ENCODE measurements at places on chromosomes 4 and X. TPM values are rescaled to one million over a fixed set of nuclear protein-coding genes. Genes with fewer than 3 reads are reported as not detected.

Gene TMEM156
- total RNA-seq, result not detected

- no peak for DNase-seq
Measured at GRCh38 chr4:94462572-94462971, 10.8 kb downstream of the PDLIM5 start.

DNA sequence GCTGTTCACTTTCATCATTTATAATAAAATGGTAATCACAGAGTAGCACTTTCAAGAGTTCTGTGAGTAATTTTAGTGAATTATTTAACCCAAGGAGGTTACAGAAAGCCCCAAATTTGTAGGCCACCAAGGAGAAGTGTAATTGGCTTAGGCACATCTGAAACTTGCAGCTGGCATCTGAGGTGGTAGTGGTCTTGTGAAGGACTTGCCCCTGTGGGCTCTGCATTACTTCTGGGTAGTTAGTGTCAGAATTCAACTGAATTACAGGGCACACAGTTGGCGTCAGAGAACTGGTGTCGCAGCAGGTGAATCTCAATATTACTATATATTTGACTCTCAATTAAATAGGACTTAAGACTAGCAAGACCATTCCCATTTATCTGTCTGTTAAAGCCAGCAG is 36.9 kb downstream of the GPR174 start:
- DNase-seq, result no peak

Gene SPRY1
- 104 TPM for total RNA-seq

DNA sequence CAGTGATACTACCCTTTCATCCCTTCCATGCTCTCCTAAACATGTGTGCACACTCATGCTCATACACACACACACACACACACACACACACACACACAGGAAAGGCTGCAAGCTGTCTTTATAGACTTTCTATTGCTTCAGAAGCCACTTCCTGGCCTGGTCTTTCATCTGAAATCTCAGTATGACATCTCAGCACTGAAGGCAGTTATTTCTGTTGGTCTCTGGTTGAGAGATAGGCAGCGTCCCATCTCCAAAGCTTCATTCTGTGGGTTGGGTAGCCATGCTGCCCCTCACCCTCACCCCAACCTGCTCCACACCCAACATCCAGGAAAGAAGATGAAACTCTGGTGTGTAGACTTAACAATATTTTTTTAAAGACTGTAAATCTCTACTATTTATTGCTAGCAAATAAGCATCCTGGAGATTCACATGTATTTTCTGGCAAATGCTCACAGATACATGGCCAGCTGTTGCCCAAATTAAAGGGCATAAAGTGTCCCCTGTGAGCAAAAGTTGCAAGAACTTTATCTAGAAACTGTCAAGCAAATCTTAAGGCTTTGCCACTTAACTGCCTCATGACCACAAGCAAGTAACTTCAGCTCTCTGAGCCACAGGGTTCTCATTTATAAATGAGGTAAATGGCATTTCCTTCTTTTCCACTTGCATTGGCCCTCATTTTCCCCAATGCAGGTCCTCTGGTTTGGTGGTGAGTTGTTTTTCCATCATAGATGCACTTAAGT is 189.8 kb upstream of the AFF2 start:
- no peak for DNase-seq

DNA sequence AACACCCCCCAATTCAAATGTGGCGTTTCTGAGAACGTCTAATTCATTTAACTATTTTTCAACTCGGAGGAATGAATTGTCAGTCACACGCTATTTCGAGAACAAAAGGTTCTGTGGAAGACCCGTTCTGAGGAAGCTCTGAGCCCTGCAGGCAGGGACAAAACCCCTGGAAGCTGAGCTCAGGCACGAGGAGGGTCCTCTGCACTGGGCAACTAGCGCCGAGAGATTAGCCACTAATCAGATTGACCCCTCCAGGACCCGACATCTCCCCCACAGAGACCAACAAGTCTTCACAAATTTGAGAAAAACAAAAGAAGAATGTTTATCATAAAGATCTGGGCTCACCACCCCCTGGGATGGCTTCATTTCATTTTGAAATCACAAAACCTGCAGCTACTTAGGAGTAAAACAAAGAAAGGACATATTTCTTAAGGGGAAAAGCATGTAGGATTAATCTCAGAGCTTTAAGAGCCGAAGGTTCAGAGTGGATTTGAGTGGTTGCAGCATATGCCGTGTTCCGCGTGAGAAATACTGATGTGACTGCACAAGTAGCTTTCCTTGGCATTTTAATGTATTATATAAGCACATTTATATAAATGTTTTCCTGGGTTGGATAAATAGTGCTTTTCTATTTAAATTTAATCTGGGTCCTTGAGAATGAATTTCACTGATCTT is 41.8 kb downstream of the ADRA2C start:
- DNase-seq, result no peak

- DNase-seq, result no peak
Measured at GRCh38 chr4:40848251-40848650, 98.5 kb downstream of the NSUN7 start.

DNA sequence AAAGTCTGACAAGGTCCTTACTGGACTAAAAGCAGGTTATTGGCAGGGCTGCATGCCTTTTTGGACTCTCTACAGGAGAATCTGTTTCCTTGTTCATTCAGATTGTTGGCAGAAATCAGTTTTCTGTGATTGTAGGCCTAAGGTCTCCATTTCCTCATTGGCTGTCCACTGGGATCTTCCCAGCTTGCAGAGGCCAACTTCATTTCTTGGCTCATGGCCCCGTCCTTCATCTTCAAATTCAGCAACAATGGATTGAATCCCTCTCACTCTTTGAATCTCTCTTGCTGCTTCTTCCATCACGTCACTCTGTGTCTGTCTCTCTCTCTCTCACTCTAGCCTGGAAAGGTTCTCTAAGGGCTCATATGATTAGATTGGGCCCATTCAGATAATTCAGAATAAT is 14.9 kb upstream of the GLUD2 start:
- no peak for DNase-seq

All from psoas muscle (tissue), 8 donors.